ENCODE measurements at places on chromosomes 11 and 22.

DNA sequence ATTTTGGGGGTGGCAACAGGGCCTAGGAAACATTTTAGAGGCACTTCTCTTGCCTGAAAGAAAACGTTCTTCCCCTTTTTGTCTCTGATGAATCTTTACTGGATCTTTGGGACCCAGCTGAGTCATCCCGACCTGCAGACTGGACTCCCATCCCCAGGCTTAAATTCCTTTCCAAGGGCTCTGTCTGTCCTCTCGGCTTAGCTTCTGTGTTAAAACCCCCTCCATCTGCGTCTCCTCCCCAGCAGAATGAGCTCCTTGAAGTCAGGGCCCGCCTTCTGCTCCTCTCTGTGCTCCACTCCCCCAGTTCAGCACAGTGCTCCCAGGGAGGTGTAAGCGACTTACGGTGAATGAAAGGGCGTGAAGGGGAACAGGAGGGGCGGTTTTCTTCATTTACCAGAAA lies 895 bp upstream of the DAGLA start:
- DNase-seq: no peak

GRCh38 chr11:11738370-11738769 lies 103.4 kb upstream of the USP47 start:
- no peak for DNase-seq

GRCh38 chr22:22682196-22682595 lies 37.8 kb downstream of the GGTLC2 start:
- DNase-seq: no peak

DNA sequence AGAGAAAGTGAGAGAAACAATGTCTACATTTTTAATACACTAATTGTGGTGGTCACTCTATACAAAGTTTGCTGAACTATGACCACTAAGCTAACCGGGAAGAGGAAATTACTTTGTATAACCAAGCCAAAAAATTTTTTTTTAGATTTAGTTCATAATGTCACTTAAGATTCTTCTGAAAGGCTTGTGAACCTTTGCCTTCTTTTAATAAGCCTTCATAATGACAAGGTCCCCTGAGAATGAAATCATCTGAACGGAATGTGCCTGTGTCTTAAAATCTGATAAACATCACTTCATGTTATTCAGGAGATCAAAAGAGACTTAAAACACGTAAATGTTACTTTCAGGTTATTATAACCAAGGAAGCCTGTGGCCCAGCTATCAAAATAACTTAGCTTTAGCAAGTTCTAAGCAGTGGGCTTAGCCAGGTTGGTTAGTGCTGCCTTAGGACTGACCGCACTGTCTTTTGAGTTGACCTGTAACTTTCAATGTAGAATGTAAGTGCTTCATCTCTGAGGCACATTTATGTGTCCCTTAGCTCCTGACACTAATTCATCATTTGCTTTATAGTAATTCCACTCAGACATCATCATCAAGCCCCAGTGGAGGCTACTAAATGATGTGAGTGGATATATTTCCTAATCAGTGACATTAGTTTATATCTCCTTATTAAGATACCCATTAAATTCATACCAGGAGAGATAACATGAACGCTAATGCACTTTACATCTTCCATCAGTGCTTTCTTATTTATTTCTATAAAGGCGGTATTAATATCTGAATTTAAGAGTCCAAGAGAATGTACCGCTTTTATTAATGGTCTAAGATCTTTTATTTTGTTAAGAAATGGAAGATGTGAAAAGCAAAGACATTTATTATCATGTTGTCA lies 122.5 kb downstream of the WNT11 start:
- DNase-seq: no peak

- DNase-seq: no peak
Observed at GRCh38 chr11:7439746-7440320, 45.5 kb upstream of the OLFML1 start.

DNA sequence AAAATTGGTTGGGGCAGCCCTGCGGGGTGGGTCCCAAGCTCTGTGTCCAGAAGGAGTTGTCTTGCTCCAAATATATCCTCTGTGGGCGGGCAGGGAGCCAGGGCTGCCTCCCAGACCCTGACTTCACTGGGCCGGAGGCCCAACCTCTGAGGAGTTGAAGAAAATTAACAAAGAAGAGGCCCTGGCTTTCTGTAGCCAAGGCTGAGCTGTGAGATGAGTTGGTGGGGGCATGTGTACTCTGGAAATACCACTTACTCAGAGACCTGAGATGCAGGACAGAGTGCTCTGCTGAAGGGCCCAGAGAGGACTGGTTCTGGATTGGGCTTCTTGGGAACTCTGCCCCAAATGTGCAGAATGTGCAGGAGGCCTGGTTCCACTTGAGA lies 96.3 kb downstream of the SWAP70 start:
- no peak for DNase-seq

DNA sequence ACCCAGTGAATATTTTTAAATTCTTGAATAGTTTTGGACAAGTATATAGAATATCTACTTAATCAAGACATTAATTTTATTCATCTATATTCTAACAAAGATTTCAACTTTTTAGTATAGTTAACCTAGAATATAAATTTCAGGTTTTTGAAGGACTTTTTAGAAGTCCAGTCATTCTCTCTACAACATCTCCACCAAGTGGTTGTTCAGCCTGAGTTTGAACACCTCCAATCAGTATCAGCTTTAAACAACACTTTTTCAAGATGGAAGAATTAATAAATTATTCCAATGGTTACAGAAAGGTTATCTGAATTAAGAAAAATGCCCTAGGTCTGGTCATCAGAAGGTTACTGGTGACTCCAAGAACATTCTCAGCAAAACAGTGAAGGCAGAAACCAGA lies 31.8 kb downstream of the EIF3M start:
- no peak for DNase-seq

GRCh38 chr11:80155412-80156017 lies 714.7 kb upstream of the TENM4 start:
- DNase-seq: no peak

GRCh38 chr22:38681582-38682335 lies at the start of gene TOMM22:
TOMM22 (plus strand) TSS chr22:38681957; CDS start chr22:38681979, 22 bp downstream.
- peak; percentile 87 for DNase-seq

All from CD4-positive, alpha-beta T cell treated with Interleukin-17A for 1 hour (primary cell).